ENCODE measurements at places on chromosomes 1 and 21. TPM values are rescaled to one million over a fixed set of nuclear protein-coding genes. Genes with fewer than 3 reads are reported as not detected.

- no peak for DNase-seq
Measured at GRCh38 chr1:189675712-189676244, 801.9 kb downstream of the BRINP3 start.

GRCh38 chr1:93537924-93538323, 90.0 kb downstream of the FNBP1L start:
- DNase-seq, result no peak

DNA sequence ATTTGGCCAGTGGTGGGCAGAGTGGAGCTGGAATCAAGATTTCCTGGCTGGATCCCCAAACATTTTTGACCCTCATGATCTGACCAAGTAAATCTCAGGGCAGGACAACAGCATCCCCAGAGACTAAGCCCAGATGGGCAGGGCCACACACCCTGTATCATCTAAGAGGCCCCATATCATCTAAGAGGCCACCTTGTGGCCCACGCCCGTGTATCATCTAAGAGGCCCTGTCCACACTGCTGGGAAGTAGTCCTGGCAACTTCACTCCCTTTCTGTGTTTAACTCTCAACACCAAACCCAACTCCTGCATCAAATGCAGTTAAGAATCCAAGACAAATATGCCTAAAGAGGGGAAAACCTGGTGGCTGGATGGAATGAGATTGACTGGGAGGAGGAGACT, 81.6 kb upstream of the SSX2IP start:
- no peak for DNase-seq

DNA sequence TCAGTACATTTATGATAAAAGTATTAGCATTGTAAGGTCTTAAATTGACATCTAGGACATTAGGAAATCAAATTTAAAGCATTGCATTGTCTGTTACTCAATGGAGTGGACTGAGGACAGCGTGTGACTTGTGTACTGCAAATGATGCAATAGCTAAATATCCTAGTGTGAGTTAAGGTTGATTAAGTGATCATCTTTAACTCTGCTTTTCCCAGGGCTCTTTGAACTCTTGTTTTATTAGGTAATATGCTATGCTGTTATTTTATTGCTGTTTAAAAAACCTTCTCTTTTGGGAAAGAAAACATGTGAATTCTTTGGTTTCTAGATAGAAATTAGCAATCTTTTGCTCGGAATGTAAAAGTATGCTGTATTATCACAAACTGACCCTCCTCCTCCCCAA, 38.6 kb downstream of the NFIA start:
- no peak for DNase-seq

GRCh38 chr21:27581168-27581567, 614.3 kb upstream of the ADAMTS5 start:
- DNase-seq, result no peak

DNA sequence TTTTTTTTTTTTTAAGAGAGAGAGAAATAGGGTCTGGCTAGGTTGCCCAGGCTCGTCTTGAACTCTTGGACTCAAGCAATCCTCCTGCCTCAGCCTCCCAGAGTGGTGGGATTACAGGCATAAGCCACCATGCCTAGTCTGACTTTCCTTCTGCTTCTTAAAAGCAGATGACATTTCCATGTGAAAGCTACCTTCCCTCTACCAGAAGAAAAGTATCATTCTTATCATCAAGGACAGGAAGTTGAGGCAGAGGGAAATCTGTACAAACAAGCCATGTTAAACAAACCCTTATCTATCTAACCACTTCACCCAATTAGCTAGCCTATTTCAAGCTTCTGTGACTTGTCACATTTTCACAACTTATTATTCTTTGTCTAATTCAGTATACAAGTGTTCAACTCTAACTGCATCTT, 54.8 kb downstream of the SAMSN1 start:
- no peak for DNase-seq

- no peak for DNase-seq
Measured at GRCh38 chr1:11748294-11749202, 12.6 kb downstream of the AGTRAP start.

- DNase-seq, result no peak
Measured at GRCh38 chr1:37699147-37699546, 6.8 kb downstream of the CDCA8 start.

DNA sequence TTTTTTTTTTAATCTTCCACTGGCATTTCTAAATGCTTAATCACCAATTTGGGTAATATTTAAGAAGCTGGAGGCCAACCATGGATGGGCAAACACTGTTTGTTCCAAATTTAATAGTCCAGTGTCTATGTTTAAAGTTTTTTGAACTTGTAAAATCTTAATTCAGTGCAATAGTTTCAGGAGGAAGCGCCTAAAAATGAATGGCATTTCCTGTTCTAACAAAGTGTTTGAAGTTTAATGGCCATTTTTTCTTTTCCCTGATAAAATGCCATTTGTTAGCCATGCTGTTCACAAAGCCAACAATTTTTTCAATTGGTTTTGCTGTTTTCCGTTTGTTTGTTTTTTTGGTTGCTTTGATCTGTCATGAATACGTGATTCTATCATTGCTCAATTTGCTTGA, 552.1 kb downstream of the LMO4 start:
- DNase-seq, result no peak

DNA sequence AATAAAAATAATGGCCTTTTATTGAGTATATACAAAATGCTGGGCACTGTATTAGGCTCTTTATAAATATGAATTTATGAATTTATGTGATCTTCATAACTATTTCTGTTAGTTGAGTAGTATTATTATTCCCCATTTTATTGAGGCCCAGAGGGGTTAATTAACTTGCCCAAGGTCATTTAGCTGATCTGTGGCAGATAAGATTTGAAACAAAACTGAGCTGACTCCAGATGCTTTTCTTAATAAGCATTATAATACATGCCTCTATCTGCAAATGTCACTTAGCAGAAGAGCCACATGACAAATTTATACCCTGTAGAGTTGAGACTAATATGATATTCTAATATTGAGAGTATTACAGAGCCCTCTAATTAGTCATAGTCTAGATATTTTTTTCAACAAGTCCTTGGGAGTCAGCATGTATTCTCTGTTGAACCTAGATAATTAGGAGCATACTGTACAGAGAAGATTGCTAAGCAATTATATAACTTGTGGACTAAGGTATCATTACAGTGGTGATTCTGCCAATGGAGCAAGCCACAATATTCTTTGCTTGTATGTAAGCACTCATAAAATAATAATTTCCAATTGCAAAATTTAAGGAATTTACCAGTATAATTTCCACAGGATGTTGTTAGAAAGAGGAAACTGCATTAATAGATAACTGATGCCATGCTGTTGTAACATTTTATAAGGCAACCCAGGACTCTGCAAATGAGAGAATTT, 112.0 kb downstream of the LRRC40 start:
- no peak for DNase-seq

Gene SIK1
- 29.2 TPM for total RNA-seq

Gene SLC2A5
- total RNA-seq, result 1.1 TPM

Gene ANGPTL7
- 1.4 TPM for total RNA-seq

Gene LHX8
- 0.21 TPM for total RNA-seq

Gene TMEM82
- not detected for total RNA-seq

Gene APOBEC4
- not detected for total RNA-seq

Gene OLIG2
- total RNA-seq, result not detected

Gene CA6
- not detected for total RNA-seq
